HFF-Myc (cell line): ENCODE measurements at places on chromosomes 5 and 9.

GRCh38 chr9:110846215-110846614 is 177.6 kb downstream of the MUSK start:
- DNase-seq = no peak

DNA sequence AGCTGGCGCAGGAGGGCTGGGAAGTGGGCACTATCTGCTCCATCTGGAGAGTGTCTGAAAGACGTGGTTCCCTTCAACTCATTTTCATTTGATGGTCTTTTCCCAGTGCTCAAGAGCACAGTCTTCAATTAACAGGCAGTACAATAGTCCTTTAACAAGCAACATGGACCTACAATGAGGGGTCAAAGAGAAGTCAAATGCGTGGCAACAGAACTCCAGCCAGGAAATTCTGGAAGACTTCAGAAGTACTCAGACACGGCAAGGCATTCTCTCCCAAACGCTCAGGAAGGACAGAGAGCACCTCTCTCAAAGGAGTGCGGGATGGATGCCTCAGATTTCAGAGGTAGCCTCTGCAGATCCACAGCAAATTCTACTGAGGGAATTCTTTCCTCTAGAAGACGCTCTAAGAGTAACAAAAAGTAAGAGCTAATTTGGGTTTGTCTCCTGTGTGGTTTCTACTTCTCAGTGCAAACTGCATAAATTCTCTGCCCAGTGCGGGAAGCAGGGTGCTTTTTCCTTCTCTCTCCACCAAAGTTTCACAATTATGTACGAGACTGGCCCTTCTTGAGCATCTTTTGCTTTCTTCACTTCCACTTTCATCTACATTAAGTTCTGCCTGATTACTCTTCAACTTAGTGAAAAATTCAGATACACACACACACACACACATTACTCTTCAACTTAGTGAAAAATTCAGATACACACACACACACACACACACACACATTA is 56.4 kb downstream of the LHFPL2 start:
- DNase-seq = no peak

DNA sequence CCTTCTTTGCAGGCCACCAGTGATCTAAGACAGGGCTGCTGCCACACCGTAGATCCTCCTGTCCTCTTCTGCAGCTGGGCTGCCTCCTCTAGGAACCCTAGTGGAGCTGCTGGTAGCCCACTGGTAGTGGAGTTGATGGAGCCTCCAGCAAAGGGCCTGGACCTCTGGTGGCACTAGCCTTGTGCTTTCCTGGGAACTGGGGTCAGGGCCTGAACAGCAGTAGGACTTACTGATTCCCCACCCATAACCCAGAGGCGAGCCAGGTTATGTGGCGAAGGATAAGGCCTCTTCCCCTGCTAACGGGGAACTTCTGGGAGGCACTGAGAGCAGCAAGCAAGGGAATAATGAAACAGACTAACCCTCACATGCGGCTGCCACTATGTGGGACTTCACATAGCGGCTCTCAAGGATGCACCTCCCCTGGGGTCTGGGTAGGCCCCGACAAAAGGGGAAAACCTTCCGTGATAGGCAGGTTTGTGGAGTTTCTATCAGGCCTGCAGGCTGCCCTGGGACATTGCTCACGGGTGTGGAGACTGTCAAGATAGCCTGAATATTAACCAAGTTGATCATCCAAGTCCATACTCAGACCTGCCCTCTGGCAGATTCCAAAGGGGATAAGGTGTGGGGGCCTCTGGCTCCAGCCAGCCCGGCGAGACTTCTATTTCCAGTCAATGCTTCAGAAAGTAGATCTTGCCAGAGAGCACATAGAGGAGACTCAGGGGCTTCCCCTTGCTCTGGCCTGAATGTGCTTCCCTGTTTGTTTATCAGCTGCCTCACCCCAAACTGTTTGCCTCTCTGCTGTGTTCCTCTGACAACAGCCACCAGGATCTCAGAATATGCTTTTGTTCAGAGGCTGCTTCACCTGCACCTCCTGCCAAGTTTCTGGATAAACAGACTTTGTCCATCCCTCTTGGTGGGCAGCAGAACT is 7.4 kb downstream of the SLC22A4 start:
- DNase-seq = no peak

GRCh38 chr5:32760091-32760509 is 49.0 kb downstream of the NPR3 start:
- DNase-seq = peak; percentile 60

DNA sequence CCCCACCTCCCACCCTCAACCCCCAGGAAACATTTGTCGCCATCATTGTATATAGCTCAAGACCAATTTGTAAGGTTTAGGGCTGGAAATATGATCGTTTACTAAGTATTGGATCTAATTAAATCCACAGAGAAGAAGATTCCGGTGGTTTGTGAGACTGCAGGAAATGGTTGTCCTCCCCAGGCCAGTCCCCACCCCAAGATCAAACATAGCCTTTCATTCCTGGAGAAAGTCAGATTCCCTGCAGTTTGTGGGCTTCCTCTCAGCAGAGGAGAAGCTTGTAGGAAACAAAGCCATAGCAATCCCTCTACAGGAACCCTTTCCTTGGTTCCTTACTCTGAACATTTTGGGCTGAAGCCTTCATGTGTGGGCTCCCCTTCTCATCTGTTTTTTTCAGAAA is 79.2 kb upstream of the TBCA start:
- no peak for DNase-seq

GRCh38 chr9:104092192-104092591 is 1.9 kb upstream of the SMC2 start:
- no peak for DNase-seq

- DNase-seq = no peak
Observed at GRCh38 chr9:121824651-121825030, 173.2 kb downstream of the DAB2IP start.
